ENCODE measurements at places on chromosomes 7 and 10.

- DNase-seq, result no peak
Observed at GRCh38 chr7:2151801-2152612, 80.7 kb downstream of the MAD1L1 start.

GRCh38 chr10:75826846-75827245 lies 395.4 kb downstream of the LRMDA start:
- DNase-seq, result no peak

- no peak for DNase-seq
Observed at GRCh38 chr10:114328441-114328812, 75.9 kb downstream of the AFAP1L2 start.

DNA sequence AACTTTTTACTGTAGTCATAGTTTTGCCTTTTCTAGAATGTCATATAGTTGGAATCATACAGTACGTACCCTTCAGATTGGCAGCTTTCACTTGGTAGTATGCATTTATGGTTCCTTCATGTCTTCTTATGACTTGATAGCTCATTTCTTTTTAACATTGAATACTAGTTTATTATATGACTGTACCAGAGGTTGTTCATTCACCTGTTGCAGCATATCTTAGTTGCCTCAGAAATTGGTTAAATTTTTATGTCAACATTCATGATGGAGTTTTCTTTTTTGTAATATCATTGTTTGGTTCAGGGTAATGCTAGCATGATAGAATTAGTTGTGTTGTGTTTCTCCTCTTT lies 94.8 kb upstream of the CDK13 start:
- DNase-seq, result no peak

- no peak for DNase-seq
Observed at GRCh38 chr7:149145031-149145845, 2.0 kb upstream of the ZNF398 start.

DNA sequence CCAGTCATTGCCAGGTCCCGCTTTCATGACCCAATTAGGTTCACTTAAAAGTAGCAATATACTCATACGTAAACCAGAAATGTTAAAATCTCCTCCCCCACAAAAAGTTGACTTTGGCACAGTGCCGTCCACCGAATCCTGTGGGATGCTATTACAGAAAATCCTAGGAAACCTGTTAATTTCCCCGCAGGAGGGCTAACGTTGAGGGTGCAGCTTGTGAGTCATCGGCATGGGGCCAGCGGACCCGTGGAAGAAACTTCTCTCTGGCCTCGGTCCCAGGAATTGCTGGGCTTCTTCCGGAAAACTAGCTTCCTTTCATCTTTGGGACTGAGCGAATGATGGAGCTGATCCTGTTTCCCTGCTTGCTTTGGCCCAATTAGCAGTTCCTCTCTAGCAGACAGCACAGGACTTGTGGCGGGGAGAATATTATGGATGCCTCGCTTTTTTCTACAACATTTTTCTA lies 13.5 kb downstream of the CRYGN start:
- DNase-seq, result peak; percentile 78

All from right hindlimb (tissue), 1 donor.